T-helper 9 cell (primary cell): ENCODE measurements at places on chromosomes 1 and 21.

DNA sequence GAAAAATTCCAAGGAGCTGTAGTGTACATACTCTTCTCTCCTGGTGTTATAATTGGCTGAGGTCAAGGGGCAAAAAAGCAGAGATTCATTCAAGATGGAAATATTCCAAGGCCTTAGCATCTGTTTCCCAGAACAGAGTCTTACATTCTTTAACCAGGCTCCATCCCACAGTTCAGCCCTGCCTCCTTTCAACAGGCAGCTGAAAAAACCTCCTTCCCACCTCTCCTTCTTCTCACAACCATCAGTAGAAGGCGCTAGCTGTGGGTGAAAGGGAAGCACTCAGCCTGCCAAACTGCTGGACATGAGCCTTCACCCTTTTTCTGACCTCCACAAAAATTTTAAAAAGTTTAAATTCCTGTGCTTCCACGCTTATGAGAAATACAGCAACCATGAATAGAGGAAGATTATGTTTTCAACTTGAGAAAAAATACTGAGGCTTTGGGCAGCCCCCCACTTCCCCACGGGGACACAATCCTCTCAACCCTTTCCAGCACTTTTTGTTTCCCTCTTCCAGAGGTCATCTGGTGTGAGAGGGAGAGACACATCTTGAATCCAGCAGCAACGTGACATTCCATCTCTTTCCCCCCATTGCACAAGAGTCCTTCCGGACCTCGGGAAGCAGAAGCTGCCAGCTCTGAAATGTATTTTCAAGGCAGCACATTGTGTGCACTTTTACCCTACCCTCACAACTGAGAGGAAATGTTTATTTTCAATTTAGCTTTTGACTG lies 43.2 kb upstream of the FMO2 start:
- DNase-seq = no peak

DNA sequence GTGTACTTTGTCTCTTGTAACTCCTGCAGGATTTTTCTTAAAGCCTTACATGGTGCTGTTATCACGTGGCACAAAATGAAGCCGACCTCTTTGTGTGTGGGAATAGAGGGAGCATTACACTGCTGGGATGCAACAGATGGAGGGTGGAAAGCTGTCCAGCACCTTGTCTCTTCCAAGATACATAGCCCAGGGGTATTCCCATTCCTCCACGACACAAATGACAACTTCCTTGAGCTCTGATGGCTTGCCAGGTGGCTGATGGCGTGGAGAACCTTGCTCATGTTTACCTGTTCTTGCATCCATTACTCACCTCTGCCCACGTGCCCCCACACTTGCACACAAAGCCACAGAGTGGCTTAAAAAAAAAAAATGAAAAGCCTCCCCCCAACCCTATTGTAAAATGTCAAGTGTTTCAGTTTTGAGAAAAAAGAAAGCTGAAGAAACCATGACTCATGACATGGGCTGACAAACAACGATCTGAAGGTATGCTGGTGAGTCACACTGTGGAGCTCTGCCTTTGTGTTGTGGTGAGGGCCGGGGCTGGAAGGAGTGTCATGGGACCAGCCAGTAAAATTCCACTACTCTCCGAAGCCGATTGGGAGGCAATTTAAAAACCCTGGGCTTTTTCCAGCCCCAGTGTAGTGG lies 32.0 kb upstream of the ATP5PO start:
- peak; percentile 75 for DNase-seq

DNA sequence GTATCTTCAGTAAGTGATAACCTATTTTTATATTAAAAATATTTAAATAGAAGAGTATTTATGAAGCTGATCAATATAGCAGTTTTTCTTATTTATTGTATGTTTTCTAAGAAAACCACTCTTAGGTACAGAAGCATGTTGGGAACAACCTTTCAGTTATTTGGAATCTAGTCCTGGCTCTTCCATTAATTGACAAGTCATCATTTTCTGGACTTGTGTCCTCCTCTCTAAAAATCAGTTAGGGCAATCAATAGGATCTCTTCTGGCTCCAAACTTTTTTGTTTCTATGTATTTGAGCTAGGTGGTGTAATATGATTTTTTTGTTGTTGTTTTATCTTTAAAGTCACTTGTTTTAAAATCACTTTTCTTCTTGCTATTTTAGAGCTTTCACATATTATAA lies 57.0 kb downstream of the ABCD3 start:
- no peak for DNase-seq

- DNase-seq = no peak
These were observed 262.5 kb downstream of the GRIK1 start for GRCh38 chr21:29677326-29677725.

DNA sequence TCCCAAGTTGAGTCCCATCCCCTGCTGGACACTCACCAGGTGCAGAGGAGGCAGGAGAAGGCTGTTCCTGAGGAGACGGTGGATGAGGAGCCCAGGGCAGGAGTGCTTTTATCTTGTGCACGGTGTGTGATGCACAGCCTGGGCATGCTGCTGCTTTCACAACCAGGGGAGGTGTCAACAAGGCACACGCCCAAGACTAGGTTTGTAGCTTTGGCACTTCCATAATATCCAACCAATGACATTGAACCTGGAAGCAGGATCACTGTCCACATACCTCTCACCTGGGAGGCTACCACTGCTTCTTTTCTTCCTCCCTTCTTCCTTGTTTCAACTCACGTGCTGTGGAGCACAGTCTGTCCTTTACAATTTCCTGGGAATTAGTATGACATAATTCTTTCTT lies at the start of gene LCE3D:
Gene LCE3D (minus strand): TSS at position 84 of the 400 bp plus-strand sequence. CDS start 580 bp downstream, outside the sequence.
- DNase-seq = no peak

GRCh38 chr21:45280969-45281368 lies 6.7 kb downstream of the POFUT2 start:
- DNase-seq = no peak

- DNase-seq = no peak
These were observed 32.1 kb upstream of the HIVEP3 start for GRCh38 chr1:41950820-41951219.

DNA sequence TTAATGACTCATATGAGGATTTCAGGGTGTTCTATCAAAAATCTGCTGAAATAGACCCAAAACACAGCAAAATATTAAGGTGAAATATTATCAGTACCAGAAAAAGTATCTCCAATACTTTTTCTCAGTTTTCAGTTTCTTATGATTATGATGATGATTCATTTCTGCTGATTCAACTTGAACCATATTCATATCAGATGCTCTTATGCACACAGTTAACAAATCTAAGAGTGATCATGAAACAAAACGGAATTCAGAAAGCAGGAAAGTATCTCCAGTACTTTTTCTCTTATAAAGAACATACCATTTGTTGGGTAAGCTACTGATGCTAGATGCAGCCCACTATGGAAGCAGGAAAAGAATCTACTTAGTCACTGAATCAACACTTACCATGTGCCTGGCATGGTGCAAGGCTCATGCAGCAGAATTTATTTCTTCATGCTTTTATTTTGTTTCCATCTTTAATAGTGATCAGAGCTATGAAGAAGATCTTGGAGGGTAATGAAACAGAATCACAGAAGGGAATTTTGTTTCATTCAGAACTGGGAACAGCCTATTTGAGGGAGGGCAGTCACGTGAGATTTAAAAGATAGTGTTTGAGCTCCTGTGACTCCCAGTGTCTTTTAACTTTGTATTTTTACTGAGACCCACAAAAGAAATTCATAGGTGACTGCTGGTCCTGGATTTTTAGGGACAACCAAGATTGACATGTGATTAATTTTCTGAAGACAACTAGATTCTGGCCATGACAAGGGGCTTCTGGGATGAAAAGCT lies 480.6 kb downstream of the SETD4 start:
- no peak for DNase-seq

GRCh38 chr21:31708541-31708940 lies 23.4 kb downstream of the SCAF4 start:
- DNase-seq = no peak

- DNase-seq = no peak
These were observed 6.2 kb downstream of the CCDC17 start for GRCh38 chr1:45617618-45618017.

- DNase-seq = no peak
These were observed 34.8 kb downstream of the CASZ1 start for GRCh38 chr1:10761503-10762152.

DNA sequence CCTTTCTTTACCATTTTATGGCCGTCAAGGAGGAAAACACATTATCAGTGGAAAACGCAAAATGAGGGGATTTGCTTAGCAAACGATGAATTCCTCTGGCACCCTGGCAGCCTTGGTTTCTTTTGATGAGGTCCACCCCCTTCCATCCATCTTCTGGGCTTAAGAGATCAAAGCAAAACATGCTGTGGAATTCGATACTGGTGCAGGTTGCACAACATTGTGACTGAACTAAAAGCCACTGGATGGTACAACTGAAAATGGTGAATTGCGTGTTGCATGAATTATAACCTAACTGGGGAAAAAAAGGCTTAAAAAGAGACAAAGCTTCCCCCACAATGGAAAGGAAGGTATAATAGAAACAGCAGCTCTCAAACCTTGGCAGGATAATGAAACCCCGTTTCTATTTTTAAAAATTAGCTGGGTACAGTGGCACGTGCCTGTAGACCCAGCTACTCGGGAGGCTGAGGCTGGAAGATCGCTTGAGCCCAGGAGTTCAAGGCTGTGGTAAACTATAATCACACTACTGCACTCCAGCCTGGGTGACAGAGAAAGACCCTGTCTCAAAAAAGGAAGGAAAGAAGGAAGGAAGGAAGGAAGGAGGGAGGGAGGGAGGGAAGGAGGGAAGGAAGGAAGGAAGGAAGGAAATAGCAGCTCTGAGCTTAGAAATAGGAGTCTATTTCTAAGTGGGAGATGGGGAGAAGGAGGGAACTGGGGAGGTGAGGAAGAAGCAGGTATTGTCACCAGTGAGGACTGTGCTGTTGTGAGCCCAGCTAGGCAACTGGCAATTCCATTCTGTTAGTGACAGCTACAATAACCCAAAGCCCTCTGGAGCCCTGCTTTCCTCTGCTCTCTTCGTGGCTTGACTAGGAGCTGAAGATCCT lies 29.0 kb upstream of the LGALS8 start:
- DNase-seq = no peak

DNA sequence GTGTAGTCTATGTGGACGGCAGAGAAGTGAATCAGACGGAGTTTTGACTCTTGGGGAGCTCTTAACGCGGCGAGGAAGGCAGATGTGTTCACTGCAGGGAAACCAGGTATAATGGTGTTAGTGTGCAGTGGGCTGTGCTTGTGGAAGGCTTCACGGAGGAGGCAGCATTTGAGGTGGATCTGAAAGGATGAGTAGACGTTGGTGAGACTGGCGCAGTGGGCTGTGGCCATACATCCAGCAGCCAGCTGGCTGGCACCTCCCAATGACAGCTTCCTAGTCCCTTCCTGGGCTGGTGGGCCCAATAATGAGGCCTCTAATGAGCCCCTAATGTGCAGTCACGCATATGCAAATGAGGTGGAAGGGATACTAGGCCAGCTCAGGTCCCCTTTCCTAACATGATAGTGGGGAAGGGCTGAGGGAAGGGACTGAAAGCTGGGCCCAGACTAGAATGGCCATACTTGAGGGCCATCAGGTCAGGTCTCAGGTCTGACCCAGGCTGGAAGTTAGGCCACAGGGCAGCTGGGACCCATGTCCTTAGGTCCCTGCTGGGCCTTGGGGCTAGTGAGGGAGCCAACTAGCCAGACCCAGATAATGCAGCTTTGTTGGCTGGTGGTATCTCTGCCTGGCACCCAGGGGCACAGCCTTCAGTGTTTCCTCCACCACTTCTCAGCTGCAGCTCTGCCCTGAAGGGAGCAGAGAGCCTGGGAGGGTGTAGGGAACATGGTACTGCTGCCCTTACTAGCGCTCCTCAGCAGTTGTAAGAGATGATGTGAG lies 3.8 kb downstream of the MAP7D1 start:
- no peak for DNase-seq

- DNase-seq = no peak
These were observed 127.9 kb upstream of the DUSP10 start for GRCh38 chr1:221869779-221870178.

GRCh38 chr1:177069490-177069889 lies 95.0 kb downstream of the ASTN1 start:
- no peak for DNase-seq

DNA sequence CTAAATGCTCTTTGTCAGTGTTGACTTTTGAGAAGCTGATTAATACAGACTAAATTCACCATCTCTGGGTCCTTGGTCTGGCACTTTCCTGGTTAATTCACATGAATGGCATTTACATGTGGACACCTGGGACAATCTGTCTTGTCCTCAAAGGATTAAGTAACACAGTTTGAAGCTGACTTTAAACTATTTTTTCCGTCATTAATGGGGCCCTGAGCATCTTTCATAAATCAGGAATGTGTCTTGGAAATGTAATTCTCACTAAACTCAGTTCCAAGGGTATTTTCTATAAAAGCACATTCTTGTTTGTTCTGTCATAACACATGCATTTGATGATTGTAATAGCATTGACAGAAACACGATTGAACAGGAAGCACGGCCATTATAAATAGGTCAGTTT lies 26.7 kb upstream of the NBL1 start:
- no peak for DNase-seq

- DNase-seq = no peak
These were observed 59.1 kb downstream of the RALGPS2 start for GRCh38 chr1:178784131-178784536.

GRCh38 chr1:22755641-22756040 lies 45.0 kb downstream of the EPHB2 start:
- DNase-seq = no peak

DNA sequence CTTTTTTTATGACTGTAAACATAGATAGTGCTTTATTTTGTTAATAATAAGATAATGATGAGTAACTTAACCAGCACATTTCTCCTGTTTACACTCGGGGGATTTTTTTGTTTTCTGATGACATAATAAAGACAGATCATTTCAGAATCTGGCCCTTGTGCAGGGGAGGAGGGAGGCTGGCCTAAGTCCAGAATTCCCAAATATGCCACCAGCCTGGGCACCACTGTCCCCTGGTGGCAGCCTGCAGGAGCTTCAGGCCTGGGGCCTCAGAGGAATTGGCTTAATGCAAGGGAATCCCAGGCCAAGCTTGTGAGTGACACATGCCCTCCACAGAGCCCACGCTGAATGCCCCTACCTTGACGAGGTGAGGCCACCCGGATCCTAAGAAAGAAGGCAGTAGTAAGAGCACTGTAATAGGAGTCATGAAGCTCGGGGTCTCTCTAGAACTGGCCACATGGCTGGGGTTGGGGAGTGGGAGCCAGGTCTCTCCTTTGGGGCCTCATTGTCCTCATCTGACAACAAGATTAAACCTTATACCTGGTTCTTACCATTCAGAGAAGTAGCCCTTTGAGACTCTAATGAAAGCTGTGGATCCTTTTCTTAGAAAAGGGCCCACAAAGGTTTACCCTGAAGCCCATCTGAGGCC lies 24.1 kb downstream of the ETNK2 start:
- DNase-seq = no peak

GRCh38 chr1:206112600-206113301 lies 4.4 kb downstream of the AVPR1B start:
- DNase-seq = no peak

DNA sequence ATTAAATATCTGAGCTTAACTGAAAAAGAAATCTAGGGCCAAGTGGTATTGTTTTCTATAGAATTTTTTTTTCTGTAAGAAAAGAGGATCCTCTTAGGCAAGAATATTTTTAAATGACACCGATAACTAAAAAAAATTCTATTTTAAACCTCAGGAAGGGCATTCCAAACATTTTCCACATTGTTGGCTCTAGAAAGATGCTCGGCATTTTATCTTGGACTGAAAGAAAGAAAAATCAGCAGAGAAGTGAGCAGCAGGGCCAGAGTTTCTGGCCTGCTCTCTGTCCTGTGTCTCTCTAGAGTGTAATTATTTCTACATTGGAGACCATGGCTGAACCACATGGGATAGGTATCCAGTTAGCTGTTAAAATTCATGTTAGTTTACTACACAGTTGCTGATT lies 192.5 kb upstream of the GREM2 start:
- no peak for DNase-seq
